Umbilical cord (tissue), 2 donors: ENCODE measurements at places on chromosomes 2 and 18. TPM values are rescaled to one million over a fixed set of nuclear protein-coding genes. Genes with fewer than 3 reads are reported as not detected.

The TEX44 gene
- total RNA-seq = 0.48 TPM

The THSD7B gene
- 2.2 TPM for total RNA-seq

The SOWAHC gene
- total RNA-seq = 34.4 TPM

The GYPC gene
- total RNA-seq = 113 TPM

The EHBP1 gene
- total RNA-seq = 80.9 TPM

The ARHGAP28 gene
- 41.2 TPM for total RNA-seq

The CDH7 gene
- total RNA-seq = 6.5 TPM

The POTEF gene
- total RNA-seq = 0.48 TPM

The CAPN14 gene
- total RNA-seq = 0.96 TPM

The LMAN2L gene
- 9.4 TPM for total RNA-seq

The TTR gene
- 15.6 TPM for total RNA-seq

The KLHL30 gene
- total RNA-seq = 5.1 TPM

The INHA gene
- total RNA-seq = not detected

The CETN1 gene
- total RNA-seq = not detected

The TRIM43 gene
- not detected for total RNA-seq

The G6PC2 gene
- total RNA-seq = 0.24 TPM

The ESCO1 gene
- total RNA-seq = 28.9 TPM

The EMILIN1 gene
- total RNA-seq = 287 TPM

The LAMA3 gene
- 50.6 TPM for total RNA-seq

The LIPG gene
- 6.7 TPM for total RNA-seq

The SIX3 gene
- not detected for total RNA-seq

The ARHGAP15 gene
- total RNA-seq = 54.2 TPM

The PUS10 gene
- 27.9 TPM for total RNA-seq

The C2orf66 gene
- 0.48 TPM for total RNA-seq

The ALKAL2 gene
- not detected for total RNA-seq

The LYPD6B gene
- 4.3 TPM for total RNA-seq

The EPHA4 gene
- 15.2 TPM for total RNA-seq

The AGXT gene
- total RNA-seq = 0.48 TPM

The HJURP gene
- 3.9 TPM for total RNA-seq

The PROKR1 gene
- total RNA-seq = 0.72 TPM

The ZNF396 gene
- total RNA-seq = 13.2 TPM

The SERPINB4 gene
- 4.1 TPM for total RNA-seq

The PLEKHM3 gene
- 27.0 TPM for total RNA-seq

The KCNIP3 gene
- 12.5 TPM for total RNA-seq

The CFC1 gene
- total RNA-seq = not detected

The SCYGR3 gene
- not detected for total RNA-seq

The CCDC148 gene
- total RNA-seq = 3.6 TPM

The REG3G gene
- total RNA-seq = 1.7 TPM

The MARS2 gene
- 8.7 TPM for total RNA-seq

The MYCN gene
- 2.2 TPM for total RNA-seq

The ARHGAP25 gene
- 7.7 TPM for total RNA-seq

The MAPRE2 gene
- total RNA-seq = 52.2 TPM

The TMEM178A gene
- total RNA-seq = 3.9 TPM

The CD8B gene
- total RNA-seq = not detected
